ENCODE measurements at places on chromosomes 3 and 15.

DNA sequence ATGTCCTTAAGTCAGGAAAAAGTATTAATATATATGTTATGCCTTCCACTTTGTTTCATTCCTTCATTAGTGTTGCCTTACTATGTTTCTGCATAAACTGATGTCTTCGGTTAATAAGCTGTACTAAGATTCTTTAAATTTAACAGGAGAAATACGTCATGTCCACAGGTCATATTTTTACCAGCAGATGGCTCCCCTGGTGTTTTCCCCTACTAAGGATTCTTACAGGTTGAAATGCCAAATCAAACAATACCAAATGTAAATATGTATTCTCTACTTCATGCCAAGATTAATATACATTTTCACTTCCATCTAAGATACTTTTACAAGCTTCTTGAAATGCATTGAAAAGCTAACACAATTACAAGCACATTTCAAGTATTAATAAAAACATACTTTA is 1602.1 kb downstream of the SI start:
- DNase-seq: no peak

- no peak for DNase-seq
These were observed 2.6 kb downstream of the CYP19A1 start for GRCh38 chr15:51335538-51336410.

DNA sequence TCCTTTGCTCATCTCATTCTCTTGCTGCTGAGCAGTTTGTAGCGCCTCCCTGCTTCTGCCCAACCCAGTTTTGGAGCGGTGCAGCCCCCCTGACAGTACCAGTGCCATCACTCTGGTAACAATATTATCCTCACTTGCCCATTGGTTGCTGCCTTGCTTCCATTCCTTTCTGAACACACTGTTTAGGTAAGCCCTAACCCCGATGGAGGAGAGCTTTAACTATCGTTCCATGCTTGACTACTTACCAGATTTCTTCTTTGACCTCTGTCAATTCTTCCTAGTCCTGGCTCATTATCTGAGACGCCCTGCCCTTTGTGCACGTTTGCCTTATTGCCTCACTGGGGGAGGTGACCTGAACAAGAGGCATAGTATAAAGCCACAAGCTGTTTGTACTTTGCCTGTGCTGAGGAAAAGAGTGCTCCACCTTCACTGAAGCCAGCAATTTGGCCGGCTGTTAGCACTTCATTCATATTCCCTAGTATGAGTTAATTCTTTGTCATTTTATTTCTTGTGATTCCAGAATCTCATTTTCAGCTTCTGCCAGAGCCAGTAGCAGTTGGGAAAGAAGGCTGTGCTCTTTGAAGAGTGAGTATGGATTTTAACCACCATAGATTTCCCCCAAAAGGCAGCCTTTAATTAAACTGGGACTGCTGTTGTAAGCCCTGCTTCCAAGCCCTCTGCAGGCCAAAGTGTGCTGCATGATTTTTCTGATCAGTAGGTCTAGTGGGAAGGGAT is 11.9 kb downstream of the ABHD6 start:
- no peak for DNase-seq

DNA sequence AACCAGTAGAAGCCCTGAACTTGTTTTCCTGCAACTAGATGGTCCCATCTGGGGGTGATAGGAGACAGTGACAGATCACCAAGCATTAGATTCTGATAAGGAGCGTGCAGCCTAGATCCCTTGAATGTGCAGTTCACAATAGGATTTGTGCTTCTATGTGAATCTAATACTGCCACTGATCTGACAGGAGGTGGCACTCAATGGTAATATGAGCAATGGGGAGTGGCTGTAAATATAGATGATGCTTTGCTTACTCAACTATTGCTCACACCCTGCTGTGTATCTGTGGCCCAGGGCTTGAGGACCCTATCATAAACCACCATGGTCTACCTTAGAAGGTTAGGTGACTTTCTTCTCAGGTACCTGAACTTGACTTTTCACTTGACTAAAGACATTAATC is 417.1 kb upstream of the ARHGEF26 start:
- DNase-seq: no peak

DNA sequence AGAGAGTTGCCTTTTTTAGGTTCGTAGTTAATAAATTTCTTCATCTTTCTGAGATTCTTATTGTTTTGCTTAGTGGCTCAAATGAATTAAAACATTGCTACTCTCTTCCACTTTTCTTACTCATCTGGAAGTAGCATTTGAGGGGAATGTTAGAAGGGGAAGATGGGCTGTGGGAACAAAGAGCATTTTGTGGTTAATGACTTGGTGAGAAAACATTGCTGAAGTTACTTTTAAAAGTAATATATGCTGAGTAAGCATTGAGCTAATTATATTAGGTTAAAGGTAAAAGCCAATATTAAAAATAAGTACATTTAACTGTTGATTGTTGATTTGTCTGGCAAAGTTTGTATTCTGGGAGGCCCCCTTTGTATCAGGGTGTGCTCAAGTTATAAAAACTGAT is 5.7 kb downstream of the MORF4L1 start:
- no peak for DNase-seq

DNA sequence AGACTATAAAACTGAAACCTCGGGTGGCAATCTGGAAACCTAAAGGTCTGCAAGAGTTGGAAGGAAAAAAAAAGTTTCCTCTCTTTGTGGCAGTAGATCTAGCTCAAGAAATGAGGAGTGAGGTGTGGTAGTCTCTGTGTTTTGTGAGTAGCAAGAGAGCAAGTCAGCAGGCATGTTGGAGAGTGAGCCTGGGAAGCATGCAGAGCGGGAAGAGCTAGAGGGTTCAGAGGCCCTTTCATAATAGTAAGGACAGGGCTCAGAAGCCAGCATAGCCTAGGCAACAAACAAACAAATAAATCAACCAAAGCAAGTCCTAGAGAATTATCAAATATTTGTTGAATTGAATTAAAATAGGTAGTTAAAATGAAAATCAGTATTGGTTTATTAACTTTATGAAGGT is 189.7 kb upstream of the CBLB start:
- no peak for DNase-seq

GRCh38 chr15:39127925-39128617 is 452.8 kb upstream of the THBS1 start:
- no peak for DNase-seq

- no peak for DNase-seq
These were observed 136.1 kb downstream of the APBA2 start for GRCh38 chr15:29021857-29022256.
